ENCODE measurements at places on chromosomes 1 and 21. TPM values are rescaled to one million over a fixed set of nuclear protein-coding genes. Genes with fewer than 3 reads are reported as not detected.

GRCh38 chr1:201849372-201850052 lies 20.6 kb downstream of the IPO9 start:
- no peak overlapping the region for H3K4me3 ChIP-seq
- peak overlapping the region; percentile 72 for H3K27ac ChIP-seq
- peaks cover 23% of the 10 kb centered on the region for H3K36me3 ChIP-seq
- H3K4me1 ChIP-seq = peaks cover 39% of the 10 kb centered on the region

Gene ATPAF1
- polyA plus RNA-seq = 41.4 TPM

GRCh38 chr1:41894101-41894807 lies 24.5 kb downstream of the HIVEP3 start:
- no peak overlapping the region for H3K27ac ChIP-seq
- H3K4me1 ChIP-seq = peaks cover 29% of the 10 kb centered on the region
- no peaks in the 10 kb centered on the region for H3K36me3 ChIP-seq
- DNase-seq = no peak

Gene TDRD5
- not detected for polyA plus RNA-seq

DNA sequence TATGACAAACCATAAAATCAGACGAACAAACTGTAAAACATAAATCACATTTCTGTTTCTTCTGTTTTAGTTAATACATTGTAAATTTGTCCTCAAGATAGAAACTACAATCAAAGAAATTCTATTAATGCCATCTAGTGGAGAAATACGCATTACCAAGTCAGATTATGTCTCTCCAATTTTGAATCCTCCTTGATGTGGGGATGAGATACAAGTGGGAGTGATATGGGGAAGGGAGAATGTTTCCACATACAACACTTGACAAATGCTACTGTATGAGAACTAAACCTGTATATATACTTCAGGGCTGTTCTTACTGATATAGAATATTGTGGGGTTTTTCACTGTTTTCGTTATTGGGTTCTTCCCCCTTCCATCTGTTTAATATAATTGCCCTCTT lies 2.6 kb downstream of the HFM1 start:
- DNase-seq = no peak
- H3K27ac ChIP-seq = no peak overlapping the region
- no peaks in the 10 kb centered on the region for H3K4me1 ChIP-seq
- no peak overlapping the region for H3K4me3 ChIP-seq
- H3K27me3 ChIP-seq = peaks cover 12% of the 10 kb centered on the region

DNA sequence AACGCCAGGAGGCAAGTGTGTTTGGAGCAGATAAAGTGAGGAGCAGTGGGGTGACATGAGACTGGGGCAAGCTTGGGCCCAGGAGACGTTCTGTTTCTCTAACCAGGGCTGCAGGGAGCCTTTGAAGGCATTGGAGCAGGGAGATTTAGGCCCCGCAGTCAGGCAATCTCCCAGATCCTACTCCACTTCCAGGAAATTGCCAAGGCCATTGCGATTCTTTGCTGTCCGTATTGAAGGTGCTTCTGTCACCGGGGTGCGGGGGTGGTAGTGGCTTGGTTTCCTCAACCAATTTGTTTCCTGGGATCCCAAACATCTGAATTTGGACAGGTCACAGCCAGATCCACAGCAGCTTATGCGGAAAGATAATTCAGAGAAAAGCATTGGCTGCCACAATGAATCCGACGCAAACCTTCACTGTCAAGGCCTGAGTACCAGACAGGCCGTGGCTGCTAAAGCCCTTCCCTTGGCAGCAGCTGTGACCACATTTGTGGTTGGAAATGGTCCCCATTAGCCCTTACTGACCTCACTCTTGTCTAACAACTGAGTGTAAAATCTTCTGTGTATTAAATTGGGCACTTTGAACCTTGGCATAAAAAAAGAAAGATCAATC lies 385.6 kb downstream of the PTPRU start:
- H3K27ac ChIP-seq = no peak overlapping the region
- no peaks in the 10 kb centered on the region for H3K27me3 ChIP-seq
- H3K4me1 ChIP-seq = no peaks in the 10 kb centered on the region
- DNase-seq = no peak

Gene HIVEP3
- polyA plus RNA-seq = 3.5 TPM

All from keratinocyte (primary cell).